ENCODE measurements at places on chromosomes 16 and 17.

GRCh38 chr16:14456793-14457481 is 173.1 kb downstream of the PARN start:
- no peak for DNase-seq

- DNase-seq, result peak; percentile 83
These were observed 13.7 kb downstream of the ALOX12B start for GRCh38 chr17:8073627-8074484.

- peak; percentile 85 for DNase-seq
These were observed 68.3 kb upstream of the BCAR1 start for GRCh38 chr16:75319513-75320411.

GRCh38 chr16:73122604-73123391 is 74.9 kb upstream of the ZFHX3 start:
- DNase-seq, result peak; percentile 45

DNA sequence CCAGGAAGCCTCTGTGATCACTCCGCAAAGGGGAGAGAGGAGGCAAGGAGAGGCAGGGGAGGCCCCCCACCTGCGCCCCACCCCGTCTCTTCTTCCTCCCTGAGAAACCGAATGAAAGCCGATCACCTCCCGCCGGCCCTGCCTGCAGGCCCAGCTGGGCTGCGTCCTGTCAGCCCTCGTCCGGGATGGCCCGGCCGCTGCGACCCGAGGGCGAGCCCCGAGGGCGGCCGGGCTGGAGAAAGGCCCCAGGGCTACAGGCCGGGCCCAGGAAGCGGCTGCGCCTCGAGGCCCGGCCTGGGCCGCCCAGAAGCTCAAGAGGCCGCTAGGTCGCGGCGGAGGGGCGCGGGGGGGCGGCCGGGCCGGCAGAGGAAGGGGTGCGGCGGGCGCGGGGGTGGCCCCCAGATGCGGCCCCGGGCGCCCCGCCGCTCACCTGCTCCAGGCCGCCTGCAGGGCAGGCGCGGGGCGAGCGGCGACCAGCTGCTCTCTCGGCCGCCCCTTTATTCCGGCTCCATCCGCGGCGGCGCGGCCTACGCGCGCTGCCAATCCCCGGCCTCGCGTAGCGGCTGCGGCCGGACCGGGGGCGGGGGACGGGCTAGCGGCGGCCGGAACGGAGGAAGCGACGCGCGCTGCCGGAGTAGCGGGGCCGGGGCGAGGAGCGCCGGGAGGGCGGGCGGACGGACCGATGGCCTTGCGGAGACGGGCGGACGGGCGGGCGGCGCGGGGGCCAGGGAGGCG is at the start of gene ZNF319:
Gene ZNF319 (minus strand): TSS at position 702 of the 735 bp plus-strand sequence. CDS start 2,407 bp downstream, outside the sequence.
- DNase-seq, result peak; percentile 41

- DNase-seq, result peak; percentile 36
These were observed 43.5 kb downstream of the AP2B1 start for GRCh38 chr17:35630530-35631148.

DNA sequence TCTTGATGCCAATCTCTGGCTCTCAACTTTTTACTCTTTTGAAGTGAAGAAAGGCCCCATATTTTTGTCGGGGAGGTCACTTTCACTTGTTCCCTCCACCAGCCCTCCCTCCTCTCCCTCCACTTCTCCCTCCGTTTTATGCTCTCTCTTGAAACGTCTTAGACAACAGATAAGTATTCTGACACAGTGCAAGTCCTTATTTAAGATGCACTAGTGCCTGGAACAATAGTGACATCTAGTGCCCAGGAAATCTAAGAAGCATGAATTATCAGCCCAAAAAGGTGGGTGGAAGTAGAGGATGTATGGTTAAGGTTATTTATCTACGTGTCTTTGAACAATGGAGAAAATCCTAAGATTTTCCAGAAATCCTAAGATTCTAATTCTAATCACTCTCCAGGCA is 17.9 kb downstream of the PSME3IP1 start:
- peak; percentile 80 for DNase-seq

- no peak for DNase-seq
These were observed 21.1 kb downstream of the GINS3 start for GRCh38 chr16:58413359-58413758.

- DNase-seq, result no peak
These were observed 20.1 kb upstream of the RNPS1 start for GRCh38 chr16:2287916-2288547.
